AG09309 (cell line): ENCODE measurements at places on chromosomes 3 and 15.

GRCh38 chr3:120506076-120506827, 55.5 kb upstream of the FSTL1 start:
- DNase-seq, result no peak

- DNase-seq, result no peak
These were observed 57.7 kb downstream of the GATM start for GRCh38 chr15:45320581-45321205.

GRCh38 chr3:37920156-37920699, 58.5 kb downstream of the CTDSPL start:
- DNase-seq, result no peak

GRCh38 chr3:66198437-66199088, 22.2 kb upstream of the SLC25A26 start:
- no peak for DNase-seq

- DNase-seq, result no peak
These were observed 213.1 kb downstream of the NTRK3 start for GRCh38 chr15:88043396-88043795.

GRCh38 chr3:80307844-80308243, 540.0 kb upstream of the ROBO1 start:
- no peak for DNase-seq

GRCh38 chr15:43249699-43250203, 17.0 kb downstream of the TGM5 start:
- DNase-seq, result peak; percentile 73

GRCh38 chr3:193030276-193030675, 112.6 kb upstream of the MB21D2 start:
- DNase-seq, result no peak

DNA sequence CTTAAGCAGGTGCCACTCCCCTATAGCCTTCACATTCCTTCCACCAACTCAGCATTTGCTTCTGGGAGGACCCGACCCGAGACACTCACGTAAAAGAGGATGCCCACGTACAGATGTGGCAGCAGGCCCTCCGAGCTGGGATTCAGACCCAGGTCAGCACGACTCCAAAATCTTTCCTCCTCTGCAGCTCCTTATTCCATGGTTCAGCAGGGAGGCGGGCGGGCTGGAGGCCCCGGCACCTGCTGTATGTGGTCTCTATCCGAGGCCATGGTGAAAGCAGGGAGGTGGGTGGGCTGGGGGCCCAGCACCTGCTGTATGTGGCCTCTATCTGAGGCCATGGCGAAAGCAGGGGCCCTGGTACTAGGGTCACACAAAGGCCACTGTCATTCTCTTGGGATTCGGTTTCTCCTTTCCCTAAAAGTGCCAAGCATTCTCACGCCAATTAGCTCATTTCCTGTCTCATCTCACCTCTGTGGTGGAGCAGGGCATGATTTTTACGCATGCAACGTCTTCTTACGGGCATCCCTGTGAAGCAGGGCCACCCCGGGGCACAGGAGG, 5.9 kb upstream of the MUC4 start:
- DNase-seq, result no peak

- no peak for DNase-seq
These were observed 9.2 kb downstream of the EID1 start for GRCh38 chr15:48887144-48887543.

DNA sequence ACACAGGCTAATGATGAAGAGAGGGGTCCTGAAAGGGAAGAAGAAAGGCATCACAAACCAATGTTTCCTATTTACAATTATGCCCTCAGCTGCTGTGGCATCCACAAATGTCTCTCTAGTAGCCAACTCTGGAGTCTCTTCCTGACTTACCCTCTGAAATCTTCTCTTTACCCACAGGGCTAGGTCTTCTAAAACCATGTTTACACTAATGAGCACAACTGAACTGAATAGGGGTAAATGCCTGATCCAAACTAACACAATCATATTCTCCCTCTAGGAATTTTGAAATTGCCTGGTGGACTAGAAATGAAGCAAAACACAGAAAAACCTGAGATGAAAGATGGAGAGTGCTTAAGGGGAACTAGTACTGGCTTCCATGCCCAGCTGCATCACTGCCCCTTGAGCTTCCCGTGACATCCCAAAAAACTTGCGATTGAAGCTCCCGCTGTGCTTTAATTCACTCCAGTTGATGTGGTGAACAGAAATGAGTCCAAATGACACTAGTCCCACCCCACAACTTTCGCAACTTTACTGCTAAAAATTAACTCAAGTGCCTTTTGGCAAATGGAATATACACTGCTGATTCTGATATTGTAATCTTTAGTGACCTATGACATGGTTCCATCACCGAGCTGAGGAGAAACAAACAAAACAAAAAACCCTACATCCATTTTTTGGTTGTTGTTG, 32.8 kb downstream of the CFAP20DC start:
- no peak for DNase-seq

- no peak for DNase-seq
These were observed 96.4 kb downstream of the NAALADL2 start for GRCh38 chr3:174955513-174956016.

GRCh38 chr15:73034221-73034620, 18.0 kb upstream of the NEO1 start:
- no peak for DNase-seq

GRCh38 chr3:189305412-189305811, 133.6 kb downstream of the TPRG1 start:
- no peak for DNase-seq

DNA sequence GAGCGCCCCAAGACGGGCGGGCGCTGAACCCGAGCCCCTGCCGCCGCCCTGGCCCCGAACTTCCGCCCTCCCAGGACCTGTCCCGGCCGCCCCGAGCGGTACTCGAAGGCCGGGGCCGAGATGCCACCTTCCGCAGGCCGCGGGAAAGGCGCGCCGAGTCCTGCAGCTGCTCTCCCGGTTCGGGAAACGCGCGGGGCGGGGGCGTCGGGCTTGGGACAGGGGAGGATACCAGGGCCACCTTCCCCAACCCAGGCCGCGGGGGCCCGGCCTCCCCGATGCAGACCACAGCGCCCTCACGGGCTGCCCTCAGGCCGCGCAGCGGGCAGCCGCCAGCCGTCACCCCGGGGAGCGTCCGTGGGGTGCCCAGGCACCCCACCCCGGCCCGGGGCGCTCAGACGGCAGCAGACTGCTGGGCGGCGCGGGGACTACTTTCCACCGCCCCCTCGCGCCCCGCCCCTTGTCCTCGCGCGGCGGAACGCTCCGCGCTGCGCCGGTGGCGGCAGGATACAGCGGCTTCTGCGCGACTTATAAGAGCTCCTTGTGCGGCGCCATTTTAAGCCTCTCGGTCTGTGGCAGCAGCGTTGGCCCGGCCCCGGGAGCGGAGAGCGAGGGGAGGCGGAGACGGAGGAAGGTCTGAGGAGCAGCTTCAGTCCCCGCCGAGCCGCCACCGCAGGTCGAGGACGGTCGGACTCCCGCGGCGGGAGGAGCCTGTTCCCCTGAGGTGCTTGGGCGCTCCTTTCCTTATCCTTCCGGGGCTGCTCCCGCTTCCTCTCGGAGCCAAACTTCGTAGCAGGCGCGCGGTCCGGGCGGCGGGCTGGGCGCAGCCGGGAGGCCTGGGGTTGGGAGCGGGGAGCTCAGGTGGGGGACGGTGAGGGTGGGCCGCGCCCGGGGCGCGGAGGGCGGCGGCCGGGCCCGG, at the start of gene CTNNB1:
Gene CTNNB1, plus strand, starts transcription at position 556 of the 916 bp plus-strand sequence. CDS start 24,564 bp downstream, outside the sequence.
- DNase-seq, result peak; percentile 93

GRCh38 chr15:69793431-69793780, 304.3 kb downstream of the TLE3 start:
- no peak for DNase-seq

DNA sequence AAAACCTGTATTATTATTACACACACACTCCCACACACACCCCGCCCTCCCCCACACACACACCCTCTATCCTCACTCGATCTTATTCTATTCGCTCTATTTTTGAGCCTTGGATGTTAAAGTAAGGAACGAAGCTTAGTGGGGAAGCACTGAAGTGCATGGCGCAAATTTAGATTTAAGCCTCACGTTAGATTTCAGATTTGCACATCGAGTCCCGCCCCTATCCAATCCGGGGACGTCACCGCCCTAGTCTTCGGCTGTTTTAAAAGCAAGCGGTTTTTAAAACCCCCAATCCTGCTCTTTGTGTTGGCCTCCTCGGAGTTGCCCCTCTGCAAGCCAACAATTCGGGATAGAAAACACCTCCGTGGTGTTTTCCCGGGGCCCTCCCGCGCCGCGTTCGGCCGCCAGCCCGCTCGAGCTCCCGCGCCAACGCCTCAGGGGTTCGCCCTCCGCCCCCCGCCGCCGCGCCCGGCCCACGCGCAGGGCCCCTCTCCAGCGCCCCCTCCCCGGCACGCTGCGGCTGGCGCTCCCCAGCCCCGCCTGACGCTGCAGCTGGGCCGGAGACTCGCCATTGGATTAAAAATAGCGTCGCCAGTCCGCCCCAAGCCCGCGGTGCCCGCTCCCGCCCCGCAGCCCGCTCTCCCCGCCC, at the start of gene USP13:
Gene USP13, plus strand, starts transcription at position 594 of the 649 bp plus-strand sequence. CDS start 186 bp downstream, outside the sequence.
- peak; percentile 34 for DNase-seq

DNA sequence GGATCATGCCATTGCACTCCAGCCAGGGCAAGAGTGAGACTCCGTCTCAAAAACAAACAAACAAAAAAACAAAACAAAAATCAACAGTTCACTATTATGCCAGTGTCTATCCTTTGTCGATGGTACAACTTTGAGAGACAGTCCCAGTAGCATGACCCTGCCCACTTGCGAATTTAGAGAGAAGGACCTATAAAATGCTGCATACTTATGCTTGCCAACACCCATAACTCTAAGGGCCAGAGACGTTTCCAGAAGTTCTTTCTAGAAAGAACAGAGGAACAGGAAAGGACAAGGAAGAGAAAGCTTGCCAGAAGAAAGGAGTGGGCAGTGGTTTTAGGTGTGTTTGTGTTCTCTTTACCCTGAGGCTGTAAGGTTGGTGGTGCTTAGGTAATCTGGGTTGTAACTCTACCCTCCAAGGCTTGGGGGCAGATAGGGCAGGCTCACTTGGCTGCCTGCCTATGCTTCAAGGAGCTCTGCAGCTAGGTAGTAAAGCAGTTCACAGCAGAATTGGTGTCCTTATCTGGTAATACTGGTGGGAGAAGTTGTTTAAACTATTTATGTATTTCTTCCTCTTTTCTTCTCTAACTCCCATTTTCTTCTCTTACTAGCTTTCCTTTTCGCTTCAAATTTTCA, 50.6 kb upstream of the SPPL2A start:
- DNase-seq, result no peak

GRCh38 chr15:79572691-79573404, 140.7 kb downstream of the MINAR1 start:
- DNase-seq, result no peak

- no peak for DNase-seq
These were observed 1.0 kb downstream of the SPTBN5 start for GRCh38 chr15:41892621-41893421.

DNA sequence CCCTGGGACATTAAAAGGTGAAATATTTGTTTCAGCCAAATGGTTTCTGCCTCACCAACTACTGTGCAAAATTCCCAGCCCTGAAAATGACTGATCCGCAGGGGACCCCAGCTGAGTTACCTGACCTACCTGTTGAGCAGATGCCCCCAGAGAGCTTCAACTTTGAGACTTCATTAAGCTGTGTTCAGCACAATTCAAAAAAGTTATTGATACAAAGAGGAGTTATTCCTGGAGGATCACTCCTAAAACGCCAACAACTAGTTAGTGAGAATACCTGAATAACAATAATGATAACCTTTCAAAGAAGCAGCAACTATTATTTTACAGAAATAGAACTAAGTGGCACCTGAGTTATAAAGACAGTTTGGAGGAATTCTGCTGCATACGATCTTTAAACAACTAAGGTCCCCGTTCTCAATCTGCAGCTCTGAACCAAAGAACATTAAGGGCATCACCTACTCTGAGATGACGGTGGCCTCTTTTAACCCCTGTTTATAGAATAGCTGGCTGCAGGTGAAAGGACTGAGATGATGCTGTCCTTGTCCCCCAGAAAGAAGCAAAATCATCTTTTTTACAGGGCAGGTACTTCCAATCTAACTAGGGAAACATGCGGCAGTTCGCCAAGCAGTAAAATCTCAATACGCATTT, 659 bp downstream of the GADL1 start:
- no peak for DNase-seq

DNA sequence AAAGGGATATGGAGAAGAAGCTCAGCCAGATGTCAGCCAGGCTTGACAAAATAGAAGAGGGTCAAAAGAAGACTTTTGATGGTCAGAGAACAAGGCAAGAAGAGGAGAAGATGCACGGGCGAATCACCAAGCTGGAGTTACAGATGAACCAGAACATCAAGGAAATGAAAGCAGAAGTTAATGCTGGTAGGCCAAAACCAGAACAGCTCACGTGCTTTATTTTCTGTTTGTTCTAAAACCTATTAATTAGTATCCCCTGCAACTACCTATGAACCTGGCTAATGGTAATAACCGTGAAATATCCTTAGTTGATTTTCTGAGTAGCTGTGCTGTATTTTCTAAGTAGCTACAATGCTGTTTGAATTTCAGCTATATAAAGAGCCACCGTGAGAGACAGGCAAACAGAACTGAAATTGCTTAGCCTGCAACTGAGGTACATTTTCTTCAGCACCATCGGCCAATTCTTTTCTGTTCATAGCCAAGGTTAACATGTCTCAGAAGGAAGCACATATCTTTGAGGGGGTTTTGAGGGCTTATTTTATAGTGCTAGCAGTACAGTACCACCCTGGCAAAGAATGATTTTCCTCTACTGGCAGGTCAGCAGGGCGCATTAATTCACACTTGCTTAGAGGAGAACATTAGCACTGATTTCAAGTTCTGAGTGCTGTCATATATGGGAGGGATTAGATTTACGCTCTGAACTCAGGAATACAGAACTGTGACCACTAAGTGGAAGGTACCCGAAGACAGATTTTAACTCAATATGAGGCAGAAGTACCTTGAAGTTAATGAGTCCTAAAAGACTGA, 78.9 kb downstream of the FAM81A start:
- DNase-seq, result no peak

DNA sequence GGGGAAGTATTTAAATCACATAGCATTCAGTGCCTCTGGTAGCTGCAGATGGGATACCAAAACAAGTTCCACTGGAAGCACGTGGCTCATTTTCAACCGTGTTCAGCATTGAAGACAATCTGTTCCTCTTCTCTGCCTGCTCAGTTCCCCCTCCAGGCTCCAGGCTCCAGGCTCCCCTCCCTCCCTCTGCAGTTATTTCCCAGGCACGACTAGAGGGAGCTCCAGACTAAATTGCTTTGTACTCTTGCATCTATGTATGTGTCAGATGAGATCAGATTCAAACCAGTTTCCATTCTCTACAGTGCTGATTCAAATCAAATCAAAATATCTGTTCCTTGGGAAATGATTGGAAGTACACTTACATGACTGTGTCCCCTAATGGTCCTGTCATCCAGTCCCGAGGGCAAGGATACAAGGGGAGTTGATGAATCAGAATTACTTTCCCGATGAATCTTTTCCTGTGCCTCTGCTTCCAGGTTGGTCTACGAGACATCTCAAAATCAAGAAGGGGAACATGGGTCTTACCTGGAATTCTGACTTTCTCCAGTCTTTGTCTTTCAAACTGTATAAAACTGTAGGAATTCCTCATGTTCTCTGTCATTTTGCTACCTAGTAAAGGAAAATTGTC, 600.5 kb downstream of the EDEM1 start:
- no peak for DNase-seq

- no peak for DNase-seq
These were observed 461.3 kb downstream of the MCTP2 start for GRCh38 chr15:94692710-94693109.

- DNase-seq, result no peak
These were observed 311.8 kb downstream of the TBC1D5 start for GRCh38 chr3:17430582-17430981.
